ELF-1 (cell line): ENCODE measurements at places on chromosomes 5 and 9.
A peak's percentile ranks its signal among the peaks of the same experiment; 100 is the strongest.

- DNase-seq: no peak
Measured at GRCh38 chr5:4128994-4129393, 533.4 kb downstream of the IRX1 start.

- DNase-seq: peak; percentile 84
Measured at GRCh38 chr9:116318468-116319374, 165.1 kb downstream of the PAPPA start.

DNA sequence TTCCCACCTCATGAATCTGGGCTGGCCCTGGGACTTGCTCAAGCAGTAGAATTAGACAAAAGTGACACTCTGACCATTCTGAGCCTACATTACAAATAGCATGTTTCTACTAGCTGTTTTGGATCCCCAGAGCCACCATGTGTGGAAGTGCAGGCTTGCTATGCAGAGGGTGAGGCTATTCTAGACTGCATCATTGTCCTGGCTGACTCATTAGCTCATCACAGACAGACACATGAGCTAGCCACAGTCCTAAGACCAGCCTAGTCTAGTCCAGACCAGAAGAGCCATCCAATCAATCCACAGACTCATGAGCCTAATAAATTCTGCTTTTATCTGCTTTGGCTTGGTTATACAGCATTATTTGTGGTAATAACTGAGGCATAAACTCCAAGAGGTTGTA lies 351.9 kb downstream of the PRELID2 start:
- DNase-seq: peak; percentile 1

DNA sequence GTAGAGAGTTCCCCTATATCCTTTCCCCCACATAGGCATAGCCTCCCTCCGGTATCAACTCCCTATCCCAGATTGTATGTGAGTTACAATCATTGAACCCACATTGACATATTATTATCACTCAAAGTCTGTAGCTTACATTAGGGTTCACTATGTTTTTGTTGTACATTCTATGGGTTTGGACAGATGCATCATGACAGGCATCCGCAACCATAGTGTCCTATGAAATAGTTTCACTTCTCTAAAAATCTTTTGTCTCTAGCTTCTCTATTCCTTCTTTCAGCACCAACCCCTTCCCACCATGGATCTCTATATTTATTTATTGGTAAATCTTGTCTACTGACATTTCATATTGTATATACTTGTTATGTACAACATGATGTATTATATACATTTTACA lies 31.6 kb downstream of the TAF11L14 start:
- no peak for DNase-seq

DNA sequence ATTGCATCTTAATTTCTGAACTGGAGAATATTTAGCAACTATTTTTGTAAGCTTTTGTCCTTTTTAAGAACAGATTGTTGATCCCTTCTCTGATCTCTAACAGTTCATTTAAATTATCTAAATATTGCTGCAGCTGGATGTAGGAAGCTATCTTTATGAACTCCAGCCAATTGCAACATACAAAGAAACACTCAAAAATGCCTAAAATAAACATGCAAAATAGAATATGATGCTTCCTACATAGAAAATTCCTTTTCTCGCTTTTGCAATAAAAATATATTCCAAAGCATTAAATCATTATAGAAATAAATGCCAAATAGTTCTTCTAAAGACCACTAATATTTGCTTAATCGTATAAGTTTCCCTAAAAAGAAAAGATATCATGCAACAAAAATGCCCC lies 218.6 kb downstream of the LURAP1L start:
- no peak for DNase-seq

DNA sequence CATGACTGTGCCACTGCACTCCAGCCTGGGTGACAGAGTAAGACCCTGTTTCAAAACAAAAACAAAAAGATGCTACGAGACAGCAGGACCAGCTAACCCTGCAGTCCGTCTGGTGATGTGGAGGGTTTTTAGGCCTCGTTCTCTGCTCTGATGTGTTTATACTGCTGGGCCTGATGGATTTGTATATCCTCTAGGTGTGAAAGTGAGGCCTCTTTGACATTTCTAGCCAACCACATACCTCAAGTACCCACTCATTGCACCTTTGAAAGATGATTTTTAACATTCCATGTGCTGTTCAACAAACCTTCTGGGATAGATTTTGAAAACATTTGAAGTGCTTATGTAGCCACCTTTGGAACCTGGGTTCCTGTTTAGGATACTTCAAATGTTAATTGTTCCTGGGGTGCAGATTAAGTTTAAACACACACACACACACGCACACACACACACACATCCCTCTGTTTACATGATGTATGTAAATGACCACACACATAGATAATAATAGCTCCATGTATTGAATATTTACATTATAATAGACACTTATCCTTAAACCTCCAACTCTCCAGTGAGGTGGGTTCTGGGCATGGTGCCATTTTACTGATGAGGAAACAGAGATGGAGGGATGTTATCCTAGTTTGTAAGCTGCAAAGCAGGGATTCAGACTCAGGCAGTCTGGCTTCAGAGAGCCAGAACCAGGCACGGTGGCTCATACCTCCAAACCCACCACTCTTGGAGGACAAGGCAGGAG lies 48.8 kb upstream of the GOLPH3 start:
- no peak for DNase-seq

DNA sequence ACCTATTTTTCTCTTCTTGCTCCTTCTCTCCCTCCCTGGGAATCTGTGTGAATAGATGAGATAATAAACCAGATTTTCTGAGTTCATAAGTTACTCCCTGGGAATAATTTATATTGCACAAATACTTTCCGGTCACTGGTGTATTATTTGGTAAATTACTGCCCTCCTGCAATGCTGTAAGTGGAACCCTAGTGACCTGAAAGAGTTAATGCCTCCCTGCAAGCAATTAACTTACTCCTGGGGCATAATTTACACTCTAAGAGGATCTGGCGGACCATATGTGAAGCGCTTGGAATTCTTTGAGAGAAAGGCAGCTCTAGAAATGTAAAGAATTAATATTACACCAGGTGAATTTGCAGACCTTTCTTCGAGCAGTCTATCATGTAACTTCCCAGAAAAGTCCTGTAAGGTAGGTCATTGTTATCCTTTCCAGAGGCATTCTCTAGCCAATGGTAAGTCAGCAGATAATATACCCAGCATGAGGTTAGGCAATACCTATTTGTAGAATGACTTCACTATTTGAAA lies 7.0 kb upstream of the GDNF start:
- no peak for DNase-seq

GRCh38 chr5:100576217-100576751 lies 41.1 kb downstream of the FAM174A start:
- DNase-seq: no peak

DNA sequence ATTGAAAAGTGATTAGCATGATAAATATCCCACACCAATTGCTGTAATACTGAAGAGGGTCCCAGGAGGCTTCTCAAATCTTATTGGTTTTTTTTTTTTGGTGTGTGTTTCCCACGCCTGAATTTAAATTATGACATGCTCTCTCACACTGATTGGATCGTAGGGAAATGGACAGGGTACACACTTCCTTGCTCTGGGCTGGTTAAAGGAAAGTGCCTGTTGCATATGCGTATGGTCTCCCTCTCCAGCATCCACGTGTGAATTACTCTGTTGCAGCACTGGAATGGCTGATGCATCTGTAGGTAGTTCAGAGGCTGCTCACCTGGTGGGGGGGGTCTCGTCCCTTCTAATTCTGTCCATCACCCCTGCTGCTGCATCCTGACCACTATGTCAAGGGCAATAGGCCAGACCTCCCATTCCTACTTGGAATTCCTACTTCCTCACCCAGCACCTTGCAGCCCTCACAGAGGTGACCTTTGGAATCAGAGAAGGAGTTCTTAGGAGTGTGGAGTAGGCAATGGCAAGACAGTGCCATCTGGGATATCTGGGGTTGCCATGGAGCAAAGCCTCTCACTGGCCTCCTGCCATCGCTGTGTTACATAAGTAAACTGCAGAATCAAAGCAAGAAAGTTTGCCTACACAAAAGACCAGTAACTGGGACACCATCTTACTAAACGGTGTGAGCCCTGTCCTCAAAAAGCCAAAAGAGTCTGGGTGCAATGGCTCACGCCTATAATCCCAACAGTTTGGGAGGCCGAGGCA lies 71.4 kb upstream of the FBXW11 start:
- DNase-seq: no peak

DNA sequence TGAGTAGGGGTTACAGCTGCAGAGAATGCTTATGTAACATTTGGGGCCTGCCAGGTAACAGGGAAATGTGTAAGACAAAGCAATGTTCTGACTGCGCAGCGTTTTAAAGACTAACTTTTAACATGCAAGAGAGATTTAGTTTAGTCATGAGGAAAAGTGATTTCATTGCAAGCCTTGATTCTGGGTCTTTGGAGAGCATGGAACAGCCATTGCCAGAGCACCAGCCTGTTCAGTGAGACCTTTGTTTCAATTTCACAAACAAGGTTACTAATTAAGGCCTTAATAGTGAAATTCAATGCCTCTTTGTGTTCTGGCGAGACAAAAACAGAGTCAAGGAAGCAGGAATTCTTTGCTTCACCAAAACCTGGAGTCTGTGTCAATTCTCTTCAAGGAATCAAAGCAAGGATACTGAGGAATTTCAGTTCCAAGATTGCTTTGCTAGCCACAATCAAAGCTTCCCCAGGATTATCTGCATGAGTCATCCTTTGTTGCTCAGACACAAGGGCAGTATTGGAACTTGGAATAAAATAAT lies 14.4 kb downstream of the CKMT2 start:
- DNase-seq: no peak

- no peak for DNase-seq
Measured at GRCh38 chr9:137023583-137023991, 4.5 kb downstream of the ABCA2 start.

DNA sequence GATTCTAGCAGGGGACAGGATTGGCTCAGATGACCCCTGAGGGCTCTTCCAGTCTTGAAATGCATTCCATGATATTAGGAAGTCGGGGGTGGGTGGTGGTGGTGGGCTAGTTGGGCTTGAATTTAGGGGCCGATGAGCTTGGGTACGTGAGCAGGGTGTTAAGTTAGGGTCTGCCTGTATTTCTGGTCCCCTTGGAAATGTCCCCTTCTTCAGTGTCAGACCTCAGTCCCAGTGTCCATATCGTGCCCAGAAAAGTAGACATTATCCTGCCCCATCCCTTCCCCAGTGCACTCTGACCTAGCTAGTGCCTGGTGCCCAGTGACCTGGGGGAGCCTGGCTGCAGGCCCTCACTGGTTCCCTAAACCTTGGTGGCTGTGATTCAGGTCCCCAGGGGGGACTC lies 2.9 kb upstream of the MYOZ3 start:
- DNase-seq: no peak

DNA sequence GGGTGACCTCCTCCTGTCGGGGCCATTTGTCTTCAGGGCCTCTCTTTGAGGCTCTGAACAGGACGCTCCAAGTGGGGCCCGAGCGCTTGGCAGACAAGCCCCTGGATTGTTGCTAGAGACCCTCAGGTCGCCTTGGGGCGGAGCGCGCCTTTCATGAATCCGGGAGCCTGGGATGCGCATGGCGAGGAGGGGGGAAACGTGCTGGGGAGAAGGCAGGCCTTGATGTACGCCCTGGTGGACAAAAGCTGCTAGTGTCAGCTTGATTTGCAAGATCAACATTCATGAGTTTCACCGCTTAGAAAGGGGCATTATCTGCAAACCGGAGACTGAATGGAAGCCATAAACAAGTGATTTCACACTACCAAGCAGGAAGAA lies 226.3 kb downstream of the SMARCA2 start:
- peak; percentile 96 for DNase-seq

DNA sequence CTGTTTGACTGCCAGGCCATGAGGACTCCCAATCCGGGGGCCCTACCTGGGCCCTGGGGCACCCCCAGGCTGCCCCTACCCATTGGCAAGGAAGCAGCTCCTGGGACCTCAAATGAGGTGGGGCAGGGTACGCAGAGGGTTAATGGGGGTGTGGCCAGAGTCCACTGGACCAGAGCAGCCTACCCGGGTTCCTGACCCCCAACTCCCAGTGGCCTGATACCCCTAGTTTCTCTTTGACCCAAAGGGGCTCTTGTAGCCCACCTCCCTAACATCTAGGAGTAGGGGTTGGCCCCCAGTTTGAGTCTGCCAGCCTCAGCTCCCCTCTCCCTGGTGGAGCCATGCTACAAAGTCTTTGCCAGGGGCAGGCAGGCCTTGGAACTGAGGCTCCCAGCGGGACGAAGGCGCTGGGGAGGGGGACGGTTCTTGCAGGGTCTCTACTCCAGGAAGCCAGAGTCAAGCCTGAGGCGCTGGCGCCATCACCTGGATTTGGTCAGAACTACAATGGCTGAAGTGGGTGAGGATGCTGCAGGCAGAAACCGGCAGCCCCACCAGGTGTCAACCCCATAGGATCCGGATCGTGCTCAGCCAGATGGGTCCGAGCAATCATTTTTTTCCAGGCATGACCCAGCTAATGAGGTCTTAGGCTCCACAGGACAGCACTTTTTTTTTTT lies 8.4 kb upstream of the CERCAM start:
- DNase-seq: peak; percentile 97

DNA sequence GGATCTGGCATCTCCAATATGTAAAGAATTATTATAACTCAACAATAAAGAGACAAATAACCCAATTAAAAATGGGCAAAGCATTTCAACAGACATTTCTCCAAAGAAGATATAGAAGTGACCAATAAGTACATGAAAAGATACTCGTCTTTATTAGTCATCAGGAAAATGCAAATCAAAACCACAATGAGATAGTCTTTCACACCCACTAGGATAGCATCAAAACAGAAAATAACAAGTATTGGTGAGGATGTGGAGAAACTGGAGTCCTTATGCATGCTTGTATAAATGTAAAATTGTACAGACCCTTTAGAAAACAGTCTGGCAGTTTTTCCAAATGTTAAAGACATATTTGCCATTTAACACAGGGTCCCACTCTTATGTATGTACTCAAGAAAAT lies 39.1 kb upstream of the ITGA1 start:
- no peak for DNase-seq

GRCh38 chr5:169422087-169422486 lies 121.1 kb upstream of the SLIT3 start:
- no peak for DNase-seq

DNA sequence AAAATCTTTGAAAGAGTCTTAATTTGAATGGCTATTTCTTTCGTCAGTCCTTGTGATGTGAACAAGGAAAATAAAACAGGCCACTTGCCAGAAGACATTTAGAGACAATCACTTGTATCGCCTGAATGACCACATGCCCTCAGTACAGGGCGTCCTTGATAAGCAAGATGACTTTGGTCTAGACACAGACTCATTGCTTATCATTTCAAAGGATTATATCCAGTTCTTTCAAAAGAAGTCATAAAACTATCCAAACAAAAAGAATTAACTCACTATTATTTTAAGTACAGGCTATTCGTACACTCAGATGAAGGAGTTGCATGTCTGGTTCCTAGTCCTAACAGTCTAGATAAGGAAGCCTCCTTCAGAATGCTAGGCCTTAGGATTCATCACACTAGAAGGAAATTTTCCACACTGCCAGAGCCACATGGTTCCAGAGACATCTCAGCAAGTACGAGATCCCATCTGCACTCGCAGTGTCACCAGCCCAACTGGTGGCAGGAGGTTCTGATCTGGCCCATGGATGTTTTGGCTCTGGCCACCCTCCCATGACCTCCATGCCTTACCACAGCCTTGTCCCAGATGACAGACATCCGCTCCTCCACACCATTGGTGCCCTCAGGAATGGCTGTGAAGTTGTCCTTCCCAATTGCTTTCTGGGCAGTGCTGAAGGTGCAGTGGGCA lies 109.6 kb downstream of the DPYSL3 start:
- DNase-seq: no peak
